Smooth muscle cell of the umbilical artery (primary cell): ENCODE measurements at places on chromosomes 11 and 22. TPM values are rescaled to one million over a fixed set of nuclear protein-coding genes. Genes with fewer than 3 reads are reported as not detected.

Gene CHRNA10
- 0.59 and 0.88 TPM in 2 replicates for total RNA-seq

Gene OR6T1
- total RNA-seq: not detected in 2 replicates

Gene TAF6L
- 15.6 and 23.8 TPM in 2 replicates for total RNA-seq

Gene IL17RA
- 5.4 and 5.9 TPM in 2 replicates for total RNA-seq
